ENCODE measurements at places on chromosomes 7 and 10. TPM values are rescaled to one million over a fixed set of nuclear protein-coding genes. Genes with fewer than 3 reads are reported as not detected.

The KEL gene
- polyA plus RNA-seq, result 0.05 TPM

GRCh38 chr7:48389977-48390376, 218.7 kb downstream of the ABCA13 start:
- H3K4me1 ChIP-seq, result no peaks in the 10 kb centered on the region
- no peak overlapping the region for H3K4me3 ChIP-seq
- no peak overlapping the region for H3K27ac ChIP-seq
- no peak for DNase-seq
- no peaks in the 10 kb centered on the region for H3K36me3 ChIP-seq
- H3K27me3 ChIP-seq, result peaks cover 6% of the 10 kb centered on the region

- H3K4me1 ChIP-seq, result no peaks in the 10 kb centered on the region
- H3K27ac ChIP-seq, result no peak overlapping the region
Measured at GRCh38 chr10:51196508-51197175, 122.4 kb downstream of the PRKG1 start.

DNA sequence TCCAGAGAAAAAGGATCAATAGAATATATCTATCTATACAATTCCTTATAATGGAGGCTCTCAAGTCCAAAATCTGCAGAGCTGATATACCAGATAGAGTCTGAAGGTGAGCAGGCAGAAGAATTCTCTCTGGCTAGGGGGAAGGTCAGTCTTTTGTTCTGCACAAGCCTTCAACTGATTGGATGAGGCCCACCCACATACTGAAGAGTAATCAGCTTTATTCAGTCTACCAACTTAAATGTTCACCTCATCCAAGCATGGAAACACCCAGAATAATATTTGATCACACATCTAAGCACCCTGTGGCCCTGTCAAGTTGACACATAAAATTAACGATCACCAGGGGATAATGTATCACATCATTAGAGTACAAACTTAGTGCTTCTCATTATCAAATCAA, 193.8 kb upstream of the YAE1 start:
- H3K36me3 ChIP-seq, result no peaks in the 10 kb centered on the region
- H3K4me3 ChIP-seq, result no peak overlapping the region
- no peaks in the 10 kb centered on the region for H3K4me1 ChIP-seq

GRCh38 chr10:84244651-84245270, at the start of gene RGR:
Gene RGR, plus strand, starts transcription at chr10:84245053. Its CDS starts 38 bp downstream, at chr10:84245091.
- H3K4me1 ChIP-seq, result no peaks in the 10 kb centered on the region
- no peaks in the 10 kb centered on the region for H3K27me3 ChIP-seq
- no peak for DNase-seq
- H3K36me3 ChIP-seq, result no peaks in the 10 kb centered on the region
- no peak within 1 kb of the TSS for H3K27ac ChIP-seq

GRCh38 chr7:48025624-48026023, 3.3 kb downstream of the SUN3 start:
- no peaks in the 10 kb centered on the region for H3K36me3 ChIP-seq
- H3K27me3 ChIP-seq, result peaks cover 23% of the 10 kb centered on the region
- no peak overlapping the region for H3K4me3 ChIP-seq
- no peaks in the 10 kb centered on the region for H3K4me1 ChIP-seq
- H3K27ac ChIP-seq, result no peak overlapping the region

DNA sequence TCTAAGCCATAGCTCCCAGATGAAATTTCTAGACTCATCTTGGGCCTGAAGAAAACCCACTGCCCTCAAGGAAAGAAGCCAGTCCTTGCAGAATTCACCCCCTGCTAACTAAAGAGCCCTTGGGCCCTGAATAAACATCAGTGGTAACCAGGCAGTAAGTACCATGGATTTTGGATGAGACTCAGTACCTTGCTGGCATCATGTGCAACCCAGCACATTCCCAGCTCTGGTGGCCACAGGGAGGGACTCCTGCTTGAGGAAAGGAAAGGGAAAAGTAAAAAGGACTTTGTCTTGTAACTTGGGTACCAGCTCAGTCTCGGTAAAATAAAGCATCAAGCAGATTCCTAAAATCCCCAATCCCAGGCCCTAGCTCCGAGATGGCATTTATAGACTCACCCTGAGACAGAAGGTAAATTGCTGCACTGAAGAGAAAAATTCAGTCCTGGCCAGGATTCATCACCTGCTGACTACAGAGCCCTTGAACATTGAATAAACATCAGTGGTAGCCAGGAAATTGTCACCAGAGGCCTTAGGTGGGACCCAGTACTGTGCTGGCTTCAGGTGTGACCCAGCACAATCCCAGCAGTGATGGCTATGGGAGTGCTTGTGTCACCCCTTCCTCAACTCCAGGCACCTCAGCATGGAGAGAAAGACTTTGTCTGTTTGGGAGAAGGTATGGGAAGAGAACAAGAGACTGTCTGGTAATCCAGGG, 31.2 kb upstream of the SFTPD start:
- H3K36me3 ChIP-seq, result no peaks in the 10 kb centered on the region
- peaks cover 8% of the 10 kb centered on the region for H3K27me3 ChIP-seq
- H3K4me1 ChIP-seq, result no peaks in the 10 kb centered on the region
- DNase-seq, result no peak
- no peak overlapping the region for H3K4me3 ChIP-seq
- no peak overlapping the region for H3K27ac ChIP-seq

DNA sequence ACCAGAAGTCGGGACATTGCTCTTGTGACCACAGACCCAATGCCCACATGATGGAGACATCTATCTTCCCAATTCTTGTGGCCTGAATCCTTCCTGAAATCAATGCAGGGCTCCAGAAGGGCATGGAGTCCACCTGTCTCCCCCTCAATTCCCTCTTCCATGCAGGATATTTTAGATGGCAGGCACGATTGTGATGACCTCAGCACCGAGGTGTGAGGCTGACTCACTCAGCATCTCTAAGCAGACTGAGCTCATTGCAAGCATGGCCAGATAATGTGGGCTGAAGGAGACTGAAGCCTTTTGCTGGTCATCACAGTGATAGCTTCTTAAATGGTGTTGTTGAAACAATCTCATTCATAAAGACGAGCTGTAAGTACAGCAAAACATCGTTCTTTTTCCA, 374.9 kb upstream of the PODXL start:
- peaks cover 3% of the 10 kb centered on the region for H3K36me3 ChIP-seq
- no peaks in the 10 kb centered on the region for H3K27me3 ChIP-seq

The UFSP1 gene
- 4.5 TPM for polyA plus RNA-seq

The TMEM196 gene
- polyA plus RNA-seq, result not detected

DNA sequence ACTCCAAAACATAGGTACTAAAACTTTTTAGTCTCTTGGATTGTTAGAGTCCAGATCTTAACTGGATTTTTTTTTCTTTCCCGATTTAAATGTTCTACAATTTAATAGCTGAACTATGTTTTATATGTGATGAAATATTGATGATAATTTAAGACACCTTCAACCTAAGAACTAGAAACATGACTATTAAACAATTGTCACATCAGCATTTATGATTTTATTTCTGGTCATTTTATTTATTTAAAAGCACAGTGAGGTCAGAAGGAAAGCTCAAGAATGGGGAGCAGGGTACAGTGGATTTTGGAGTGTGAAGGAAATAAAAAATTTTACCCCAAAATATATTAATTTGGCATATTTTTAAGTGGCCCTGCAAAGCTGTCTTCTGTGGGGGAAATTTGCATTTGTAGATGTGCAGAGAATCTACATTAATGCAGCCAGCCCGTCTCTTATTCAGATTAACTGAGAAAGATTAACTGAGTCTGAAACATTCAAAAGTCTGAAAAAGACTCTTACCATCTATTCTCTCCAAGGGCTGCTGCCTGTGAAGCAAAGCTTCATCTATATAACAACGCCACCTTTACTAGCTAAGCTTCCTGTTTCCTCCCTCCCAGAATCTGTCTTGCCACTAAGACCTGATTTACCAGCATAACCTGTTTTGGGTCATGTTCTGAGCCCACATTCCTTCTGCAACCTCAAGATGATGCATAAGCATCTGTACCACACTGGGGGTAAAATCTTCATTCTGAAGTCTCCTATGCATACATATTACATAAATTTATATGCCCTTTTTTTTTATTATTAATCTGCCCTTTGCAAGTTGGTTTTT, 86.4 kb downstream of the TMEM106B start:
- no peaks in the 10 kb centered on the region for H3K36me3 ChIP-seq
- no peaks in the 10 kb centered on the region for H3K4me1 ChIP-seq
- H3K4me3 ChIP-seq, result no peak overlapping the region
- no peaks in the 10 kb centered on the region for H3K27me3 ChIP-seq
- no peak for DNase-seq

GRCh38 chr7:44595934-44596635, 10.3 kb upstream of the OGDH start:
- no peaks in the 10 kb centered on the region for H3K4me1 ChIP-seq
- H3K27ac ChIP-seq, result no peak overlapping the region
- H3K27me3 ChIP-seq, result no peaks in the 10 kb centered on the region
- DNase-seq, result no peak
- no peaks in the 10 kb centered on the region for H3K36me3 ChIP-seq

The PAX2 gene
- not detected for polyA plus RNA-seq

GRCh38 chr7:140981951-140982350, 32.8 kb downstream of the MRPS33 start:
- DNase-seq, result no peak
- no peaks in the 10 kb centered on the region for H3K4me1 ChIP-seq
- no peaks in the 10 kb centered on the region for H3K27me3 ChIP-seq
- no peak overlapping the region for H3K4me3 ChIP-seq

DNA sequence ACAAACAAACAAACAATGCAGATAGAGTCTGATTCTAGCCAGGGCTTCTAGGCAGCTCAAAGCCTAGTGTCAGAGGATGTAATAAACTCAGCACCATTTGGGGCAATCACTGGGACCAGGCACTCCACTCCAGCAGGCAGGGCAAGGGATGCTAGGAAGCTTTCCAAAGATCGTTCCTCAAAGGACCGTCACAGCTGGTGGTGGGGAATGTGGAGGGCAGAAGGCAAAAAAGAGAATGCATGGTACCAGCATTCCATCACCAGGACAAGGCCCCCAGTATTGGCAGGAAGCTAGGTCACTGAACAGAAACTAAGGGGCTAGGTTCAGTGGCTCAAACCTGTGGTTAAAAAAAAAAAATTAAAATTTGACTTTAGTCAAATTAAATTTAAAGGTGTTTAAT, 94.2 kb downstream of the CUL2 start:
- H3K27me3 ChIP-seq, result no peaks in the 10 kb centered on the region
- no peaks in the 10 kb centered on the region for H3K4me1 ChIP-seq
- no peak for DNase-seq
- no peak overlapping the region for H3K4me3 ChIP-seq

DNA sequence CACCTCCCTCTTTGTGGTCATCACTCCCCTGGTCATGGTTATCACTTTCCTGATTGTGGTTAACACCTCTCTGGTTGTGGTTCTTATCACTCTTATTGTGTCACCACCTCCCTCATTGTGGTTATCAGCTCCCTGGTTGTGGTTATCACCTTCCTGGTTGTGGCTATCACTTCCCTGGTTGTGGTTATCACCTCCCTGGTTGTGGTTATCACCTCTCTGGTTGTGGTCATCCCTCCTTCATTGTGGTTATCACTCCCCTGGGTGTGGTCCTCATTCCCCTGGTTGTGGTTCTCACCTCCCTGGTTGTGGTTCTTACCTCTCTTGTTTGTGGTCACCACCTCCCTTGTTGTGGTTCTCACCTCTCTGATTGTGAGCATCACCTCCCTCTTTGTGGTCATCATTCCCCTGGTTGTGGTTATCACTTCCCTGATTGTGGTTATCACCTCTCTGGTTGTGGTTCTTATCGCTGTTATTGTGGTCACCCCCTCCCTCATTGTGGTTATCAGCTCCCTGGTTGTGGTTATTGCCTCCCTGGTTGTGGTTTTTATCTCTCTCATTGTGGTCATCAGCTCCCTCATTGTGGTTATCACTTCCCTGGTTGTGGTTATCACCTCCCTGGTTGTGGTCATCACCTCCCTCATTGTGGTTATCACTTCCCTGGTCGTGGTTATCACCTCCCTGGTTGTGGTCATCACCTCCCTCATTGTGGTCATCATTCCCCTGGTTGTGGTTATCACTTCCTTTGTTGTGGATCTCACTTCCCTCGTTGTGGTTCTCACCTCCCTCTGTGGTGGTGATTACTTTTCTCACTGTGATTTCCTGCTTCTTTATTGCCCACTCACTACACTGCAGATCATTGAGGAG, 106.7 kb downstream of the GPR26 start:
- no peaks in the 10 kb centered on the region for H3K4me1 ChIP-seq
- H3K36me3 ChIP-seq, result no peaks in the 10 kb centered on the region
- no peaks in the 10 kb centered on the region for H3K27me3 ChIP-seq
- H3K4me3 ChIP-seq, result no peak overlapping the region

The CTNNA3 gene
- polyA plus RNA-seq, result not detected

DNA sequence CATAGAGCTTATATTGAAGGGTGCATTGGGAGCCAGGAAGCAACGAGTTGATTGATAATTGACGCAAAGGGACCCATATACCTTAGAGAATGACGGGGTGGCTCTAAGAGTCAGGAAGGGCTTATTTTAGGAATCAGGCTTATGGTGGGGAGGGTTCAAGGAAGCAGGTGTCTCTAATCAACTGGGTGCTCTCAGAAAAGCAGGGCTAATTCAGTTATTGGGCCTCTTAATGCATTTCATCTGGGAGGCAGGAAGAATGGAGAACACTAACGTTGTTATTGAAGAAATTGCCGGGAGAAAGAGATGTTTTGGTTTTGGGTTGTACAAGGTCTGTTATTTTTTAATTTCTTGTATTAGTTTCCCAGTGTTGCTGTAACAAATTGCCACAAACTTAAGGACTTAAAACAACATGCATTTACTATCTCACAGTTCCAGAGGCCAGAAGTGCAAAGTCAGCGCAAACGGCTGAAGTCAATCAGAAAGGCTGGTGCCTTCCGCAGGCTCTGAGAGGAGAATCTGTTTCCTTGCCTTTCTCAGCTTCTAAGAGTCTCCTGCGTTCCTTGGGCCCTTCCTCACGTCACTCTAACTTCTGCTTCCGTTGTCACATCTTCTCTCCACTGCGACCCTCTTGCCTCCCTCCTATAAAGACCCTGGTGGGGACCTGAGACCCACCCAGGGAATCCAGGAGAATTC, 328.4 kb upstream of the C7orf33 start:
- no peak overlapping the region for H3K27ac ChIP-seq
- no peaks in the 10 kb centered on the region for H3K36me3 ChIP-seq
- H3K27me3 ChIP-seq, result no peaks in the 10 kb centered on the region
- peak; percentile 42 for DNase-seq
- peak overlapping the region; percentile 7 for H3K4me3 ChIP-seq

The IKZF5 gene
- 2.9 TPM for polyA plus RNA-seq

The BAIAP2L1 gene
- polyA plus RNA-seq, result 8.7 TPM

- peaks cover 16% of the 10 kb centered on the region for H3K27me3 ChIP-seq
- DNase-seq, result no peak
- no peak overlapping the region for H3K4me3 ChIP-seq
- H3K36me3 ChIP-seq, result no peaks in the 10 kb centered on the region
Measured at GRCh38 chr7:21550821-21551531, 8.1 kb downstream of the DNAH11 start.

The TRPV6 gene
- not detected for polyA plus RNA-seq

GRCh38 chr7:44769776-44770294, 21.2 kb downstream of the ZMIZ2 start:
- peaks cover 9% of the 10 kb centered on the region for H3K36me3 ChIP-seq
- DNase-seq, result no peak
- H3K27ac ChIP-seq, result no peak overlapping the region
- H3K27me3 ChIP-seq, result no peaks in the 10 kb centered on the region
- H3K4me1 ChIP-seq, result peaks cover 7% of the 10 kb centered on the region
- no peak overlapping the region for H3K4me3 ChIP-seq

GRCh38 chr7:537911-538634, 18.4 kb upstream of the PDGFA start:
- H3K4me1 ChIP-seq, result peaks cover 34% of the 10 kb centered on the region
- no peaks in the 10 kb centered on the region for H3K36me3 ChIP-seq
- no peak overlapping the region for H3K4me3 ChIP-seq
- peak overlapping the region; percentile 50 for H3K27ac ChIP-seq

GRCh38 chr7:114478384-114478783, 63.8 kb downstream of the FOXP2 start:
- DNase-seq, result no peak
- no peaks in the 10 kb centered on the region for H3K27me3 ChIP-seq
- no peak overlapping the region for H3K4me3 ChIP-seq
